T-helper 2 cell treated with Interferon-gamma antibody and Interleukin-4, amounts not matched to agents 5 μg/mL and 100 μg/mL, for 36 hours (primary cell): ENCODE measurements at places on chromosomes 1 and 21.

GRCh38 chr1:19376428-19377372, 64.6 kb downstream of the SLC66A1 start:
- no peaks in the 10 kb centered on the region for H3K27me3 ChIP-seq
- peaks cover 4% of the 10 kb centered on the region for H3K4me1 ChIP-seq

- H3K36me3 ChIP-seq = no peaks in the 10 kb centered on the region
- peaks cover 5% of the 10 kb centered on the region for H3K4me1 ChIP-seq
- no peaks in the 10 kb centered on the region for H3K27me3 ChIP-seq
Observed at GRCh38 chr1:91929250-91929649, 20.0 kb upstream of the BRDT start.

GRCh38 chr1:57461405-57461804, 37.5 kb upstream of the DAB1 start:
- H3K36me3 ChIP-seq = no peaks in the 10 kb centered on the region
- no peaks in the 10 kb centered on the region for H3K27me3 ChIP-seq
- H3K4me1 ChIP-seq = no peaks in the 10 kb centered on the region
- no peak overlapping the region for H3K27ac ChIP-seq
- DNase-seq = no peak

DNA sequence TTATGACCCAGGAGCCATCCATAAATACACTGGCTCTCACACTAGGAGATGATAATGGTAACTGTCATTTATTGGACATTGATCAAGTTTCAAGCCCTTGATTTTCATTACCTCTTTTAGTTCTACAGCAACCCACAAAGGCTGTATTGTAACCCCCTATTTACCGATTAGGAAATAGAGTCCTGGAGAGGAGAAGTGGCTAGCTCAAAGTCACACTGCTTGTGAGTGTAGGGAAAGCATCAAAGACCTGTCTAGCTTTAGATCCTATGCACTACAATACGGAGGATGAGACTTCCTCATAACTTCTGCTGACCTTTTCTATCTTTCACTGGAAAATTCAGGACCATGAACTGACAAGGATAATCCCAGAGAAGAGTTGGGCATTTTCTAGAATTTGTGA, 115.2 kb downstream of the LMX1A start:
- DNase-seq = no peak
- no peak overlapping the region for H3K27ac ChIP-seq
- H3K4me3 ChIP-seq = no peak overlapping the region
- no peaks in the 10 kb centered on the region for H3K4me1 ChIP-seq
- H3K36me3 ChIP-seq = no peaks in the 10 kb centered on the region

DNA sequence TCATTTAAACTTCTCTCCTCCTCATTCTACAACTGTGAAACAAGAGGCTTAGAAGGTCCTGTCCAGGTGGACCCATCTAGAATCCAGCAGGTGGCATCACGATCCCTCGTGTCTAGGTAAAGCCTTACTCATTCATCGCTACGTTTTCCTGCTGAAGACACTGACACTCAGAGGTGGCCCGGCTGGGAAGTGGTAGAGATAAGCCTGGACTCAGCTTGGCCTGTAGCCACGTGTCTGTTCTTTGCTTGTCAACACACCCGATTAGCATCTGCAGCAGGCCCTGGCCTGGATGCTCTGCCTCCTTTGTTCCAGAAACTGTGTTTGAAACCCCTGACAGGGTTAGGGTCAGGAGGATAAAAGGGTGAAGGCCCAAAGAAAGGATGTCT, 43.4 kb downstream of the PARP1 start:
- DNase-seq = no peak
- H3K36me3 ChIP-seq = peaks cover 55% of the 10 kb centered on the region
- H3K27me3 ChIP-seq = no peaks in the 10 kb centered on the region
- H3K4me3 ChIP-seq = no peak overlapping the region
- H3K4me1 ChIP-seq = no peaks in the 10 kb centered on the region

GRCh38 chr1:42267904-42268303, 67.1 kb downstream of the FOXJ3 start:
- no peak overlapping the region for H3K27ac ChIP-seq
- peaks cover 19% of the 10 kb centered on the region for H3K36me3 ChIP-seq
- no peaks in the 10 kb centered on the region for H3K27me3 ChIP-seq
- DNase-seq = no peak
- no peak overlapping the region for H3K4me3 ChIP-seq
- H3K4me1 ChIP-seq = no peaks in the 10 kb centered on the region

DNA sequence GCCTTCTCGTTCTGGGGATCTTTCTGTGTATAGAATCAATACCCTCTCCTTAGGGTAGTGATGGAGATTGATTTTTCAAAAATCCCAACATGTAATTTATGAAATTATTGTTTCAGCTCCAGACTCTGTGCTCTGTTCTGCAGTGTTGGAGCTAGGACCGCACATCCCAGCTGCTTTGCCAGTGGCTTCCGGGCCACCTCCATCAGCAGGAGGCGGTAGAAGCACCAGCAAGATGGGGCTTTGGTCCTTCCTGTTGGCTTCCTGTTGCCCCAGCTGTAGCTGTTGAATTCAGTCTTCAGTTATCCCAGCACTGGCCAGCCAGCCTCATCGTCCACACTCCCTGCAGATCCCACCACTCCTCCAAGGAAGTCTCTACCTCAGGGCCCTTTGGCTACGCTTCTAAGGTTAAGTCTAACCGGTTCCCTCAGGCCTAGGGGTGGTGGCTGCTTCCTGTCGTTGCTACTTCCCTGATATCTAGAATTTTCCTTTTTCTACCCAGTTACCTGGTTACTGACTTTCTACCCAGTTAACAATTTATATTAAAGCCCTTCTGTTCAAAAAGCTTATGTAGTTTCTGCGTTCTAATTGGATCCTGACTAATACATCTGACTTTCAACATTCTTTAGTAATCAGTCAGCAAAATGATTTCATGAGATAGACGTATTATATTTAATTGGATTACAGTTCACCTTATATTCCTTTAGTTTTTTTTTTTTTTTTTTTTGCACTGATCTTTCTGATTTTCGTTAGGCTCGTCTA, 24.6 kb downstream of the GALNT2 start:
- peaks cover 13% of the 10 kb centered on the region for H3K4me1 ChIP-seq
- no peak overlapping the region for H3K27ac ChIP-seq
- no peak for DNase-seq
- peaks cover 6% of the 10 kb centered on the region for H3K36me3 ChIP-seq
- no peak overlapping the region for H3K4me3 ChIP-seq

DNA sequence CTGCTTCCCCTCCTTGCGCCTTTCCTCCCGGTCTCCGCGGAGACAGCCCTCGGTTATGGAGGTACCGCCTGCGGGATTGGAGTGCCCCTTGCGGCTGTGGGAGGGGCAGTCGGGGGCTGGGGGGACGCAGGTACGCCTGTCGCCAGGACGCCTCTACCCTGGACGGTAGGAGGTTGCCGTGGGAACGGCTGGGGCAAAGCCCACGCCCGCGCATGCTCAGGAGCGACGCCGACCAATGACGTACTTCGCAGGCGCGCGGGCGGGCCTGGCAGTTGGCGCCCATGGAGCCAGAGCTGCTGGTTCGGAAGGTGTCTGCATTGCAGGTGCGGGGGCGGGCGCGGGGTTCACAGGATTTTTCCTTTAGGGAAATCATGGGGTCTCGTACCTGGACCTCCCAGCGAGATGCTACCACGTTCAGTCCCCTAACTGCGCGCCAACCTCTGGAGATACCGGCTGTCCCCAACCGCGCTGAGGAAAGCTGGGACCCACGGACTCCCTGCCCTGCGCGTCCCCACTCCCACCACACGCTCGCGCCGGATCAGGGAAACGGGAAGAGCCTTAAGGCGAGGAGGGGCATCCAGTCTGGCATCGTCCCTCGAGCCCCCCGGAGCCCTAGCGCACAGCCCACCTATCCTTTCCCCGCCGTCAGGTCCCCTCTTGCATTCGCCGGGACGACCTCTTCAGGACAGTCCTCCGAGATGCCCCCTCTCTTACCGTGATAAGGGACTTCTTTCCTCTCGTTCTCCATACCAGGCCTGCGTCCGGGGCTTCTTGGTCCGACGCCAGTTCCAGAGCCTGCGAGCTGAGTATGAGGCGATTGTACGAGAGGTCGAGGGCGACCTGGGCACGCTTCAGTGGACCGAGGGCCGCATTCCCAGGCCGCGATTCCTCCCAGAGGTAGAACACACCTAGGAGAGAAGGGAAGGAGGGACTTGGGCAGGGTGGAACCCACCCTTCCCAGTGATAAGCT, at the start of gene IQCC:
Gene IQCC, plus strand, starts transcription at position 271 of the 970 bp plus-strand sequence. Its CDS starts 11 bp downstream, at position 282.
- H3K4me3 ChIP-seq = peak within 1 kb of the TSS; percentile 89
- H3K27me3 ChIP-seq = no peaks in the 10 kb centered on the region
- H3K4me1 ChIP-seq = peaks cover 26% of the 10 kb centered on the region
- DNase-seq = peak; percentile 88
- H3K36me3 ChIP-seq = peaks cover 18% of the 10 kb centered on the region

- no peak for DNase-seq
- peaks cover 48% of the 10 kb centered on the region for H3K4me1 ChIP-seq
- H3K27ac ChIP-seq = peak overlapping the region; percentile 99
- H3K4me3 ChIP-seq = peak overlapping the region; percentile 90
Observed at GRCh38 chr1:32266921-32267591, 16.0 kb downstream of the LCK start.

DNA sequence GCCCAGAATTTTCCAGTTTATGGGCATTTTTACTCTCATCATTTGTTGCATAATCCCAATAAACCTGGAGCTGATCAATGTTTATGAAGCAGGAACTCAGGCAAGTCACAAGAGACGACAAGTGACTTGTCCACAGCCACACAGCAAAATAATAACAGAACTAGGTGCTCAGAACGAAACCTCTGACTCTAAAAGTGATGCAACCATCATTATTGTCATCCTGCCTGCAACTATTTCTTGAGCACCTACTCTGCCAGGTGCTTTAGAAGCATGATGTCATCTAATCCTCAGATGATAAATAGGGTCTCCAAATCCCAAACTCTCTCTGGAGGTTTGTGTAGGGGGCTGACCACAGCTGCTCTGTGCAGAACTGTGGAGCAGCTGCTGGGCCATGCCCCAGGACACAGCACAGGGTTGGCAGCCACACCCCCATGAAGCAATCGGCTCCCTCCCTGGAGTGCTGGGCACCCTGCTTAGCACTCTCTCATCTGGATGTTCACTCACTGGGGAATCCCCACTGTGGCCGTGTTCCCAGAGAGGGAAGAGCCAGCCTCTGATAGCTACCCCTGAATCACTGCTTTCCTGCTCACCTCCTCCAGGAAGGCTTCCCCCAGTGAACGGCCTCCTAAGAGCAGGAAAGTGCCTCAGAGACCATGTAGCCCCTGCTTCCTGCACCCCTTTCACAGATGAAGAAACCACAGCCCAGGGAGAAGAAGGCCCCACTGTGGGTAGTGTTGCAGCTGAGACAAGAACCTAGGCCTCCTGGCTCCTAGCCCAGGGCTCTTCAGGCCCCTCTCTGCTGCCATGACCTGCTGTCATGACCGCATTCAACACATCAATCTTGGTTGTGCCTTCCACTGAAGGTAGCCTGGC, 2.1 kb downstream of the TTC22 start:
- peaks cover 33% of the 10 kb centered on the region for H3K4me1 ChIP-seq
- no peaks in the 10 kb centered on the region for H3K27me3 ChIP-seq
- H3K27ac ChIP-seq = peak overlapping the region; percentile 61
- peak overlapping the region; percentile 78 for H3K4me3 ChIP-seq
- H3K36me3 ChIP-seq = no peaks in the 10 kb centered on the region

GRCh38 chr21:42013376-42013775, 3.2 kb upstream of the ZBTB21 start:
- H3K4me3 ChIP-seq = no peak overlapping the region
- DNase-seq = no peak
- H3K27me3 ChIP-seq = peaks cover 18% of the 10 kb centered on the region

DNA sequence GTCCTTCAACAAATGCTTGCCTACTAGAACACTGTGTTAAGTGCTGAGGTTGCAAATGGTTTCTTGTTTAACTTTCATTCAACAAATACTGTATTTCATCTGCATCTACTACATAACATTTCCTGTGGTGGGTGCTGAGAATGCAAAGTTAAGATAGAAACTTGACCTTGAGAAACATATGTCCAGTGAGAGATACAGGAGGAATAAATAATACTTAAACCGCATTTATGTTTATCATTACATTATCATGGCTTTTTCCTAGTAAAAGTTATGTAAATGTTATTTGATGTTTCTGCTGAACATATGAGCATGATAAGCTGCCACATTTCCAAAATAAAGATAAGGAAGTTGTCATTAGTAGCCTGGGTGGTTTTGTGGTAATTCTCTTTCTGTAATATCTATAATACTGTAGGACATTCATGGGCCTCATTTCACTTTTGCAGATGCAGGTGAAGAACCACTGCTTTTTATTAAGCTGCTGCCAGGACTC, 590.4 kb downstream of the PLPP3 start:
- no peaks in the 10 kb centered on the region for H3K36me3 ChIP-seq
- no peaks in the 10 kb centered on the region for H3K27me3 ChIP-seq
- H3K4me1 ChIP-seq = no peaks in the 10 kb centered on the region
- H3K27ac ChIP-seq = no peak overlapping the region
- no peak overlapping the region for H3K4me3 ChIP-seq

- peak overlapping the region; percentile 77 for H3K4me3 ChIP-seq
- H3K27ac ChIP-seq = no peak overlapping the region
- peak; percentile 76 for DNase-seq
- no peaks in the 10 kb centered on the region for H3K36me3 ChIP-seq
Observed at GRCh38 chr1:24150234-24151174, 7.6 kb upstream of the IL22RA1 start.

DNA sequence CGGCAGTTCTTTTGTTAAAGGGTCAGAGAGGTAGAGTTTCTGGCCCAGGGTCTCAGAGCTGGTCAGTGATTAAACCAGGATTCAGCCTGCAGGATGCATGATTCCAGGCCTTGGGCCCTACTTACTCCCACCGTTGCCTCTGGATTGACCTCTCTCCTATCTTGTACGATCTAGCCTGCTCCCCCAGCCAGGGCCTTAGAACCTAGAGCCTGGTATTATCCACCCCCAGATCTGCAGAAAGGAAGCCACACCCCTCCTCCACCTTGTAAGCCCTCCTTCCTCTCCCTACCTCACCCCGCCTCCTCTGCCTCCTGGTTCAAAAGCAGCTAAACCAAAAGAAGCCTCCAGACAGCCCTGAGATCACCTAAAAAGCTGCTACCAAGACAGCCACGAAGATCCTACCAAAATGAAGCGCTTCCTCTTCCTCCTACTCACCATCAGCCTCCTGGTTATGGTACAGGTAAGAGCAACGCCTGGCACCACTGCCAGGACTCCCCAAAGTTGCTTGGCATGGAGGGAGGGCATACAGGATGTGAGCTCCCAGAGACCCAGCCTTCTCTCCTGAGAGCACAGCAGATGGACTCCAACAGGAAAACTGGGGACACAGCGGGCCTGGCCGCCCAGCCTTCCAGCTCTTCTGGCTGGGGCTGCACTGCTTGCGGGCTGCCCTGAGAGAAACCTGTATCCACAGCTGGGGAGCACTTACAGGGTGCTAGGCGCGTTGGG, at the start of gene CD52:
Gene CD52, plus strand, starts transcription at position 347 of the 726 bp plus-strand sequence. Its CDS starts 60 bp downstream, at position 407.
- H3K27ac ChIP-seq = peak within 1 kb of the TSS; percentile 75
- peaks cover 44% of the 10 kb centered on the region for H3K36me3 ChIP-seq
- no peaks in the 10 kb centered on the region for H3K27me3 ChIP-seq
- peak; percentile 68 for DNase-seq
- peaks cover 58% of the 10 kb centered on the region for H3K4me1 ChIP-seq

- H3K36me3 ChIP-seq = no peaks in the 10 kb centered on the region
- H3K4me1 ChIP-seq = no peaks in the 10 kb centered on the region
- H3K4me3 ChIP-seq = no peak overlapping the region
- H3K27ac ChIP-seq = no peak overlapping the region
Observed at GRCh38 chr1:240138867-240139266, 47.2 kb downstream of the FMN2 start.
